Fibroblast of pulmonary artery (primary cell): ENCODE measurements at places on chromosomes 12 and 14.

- DNase-seq, result no peak
Measured at GRCh38 chr12:132379576-132379975, 50.2 kb upstream of the GALNT9 start.

DNA sequence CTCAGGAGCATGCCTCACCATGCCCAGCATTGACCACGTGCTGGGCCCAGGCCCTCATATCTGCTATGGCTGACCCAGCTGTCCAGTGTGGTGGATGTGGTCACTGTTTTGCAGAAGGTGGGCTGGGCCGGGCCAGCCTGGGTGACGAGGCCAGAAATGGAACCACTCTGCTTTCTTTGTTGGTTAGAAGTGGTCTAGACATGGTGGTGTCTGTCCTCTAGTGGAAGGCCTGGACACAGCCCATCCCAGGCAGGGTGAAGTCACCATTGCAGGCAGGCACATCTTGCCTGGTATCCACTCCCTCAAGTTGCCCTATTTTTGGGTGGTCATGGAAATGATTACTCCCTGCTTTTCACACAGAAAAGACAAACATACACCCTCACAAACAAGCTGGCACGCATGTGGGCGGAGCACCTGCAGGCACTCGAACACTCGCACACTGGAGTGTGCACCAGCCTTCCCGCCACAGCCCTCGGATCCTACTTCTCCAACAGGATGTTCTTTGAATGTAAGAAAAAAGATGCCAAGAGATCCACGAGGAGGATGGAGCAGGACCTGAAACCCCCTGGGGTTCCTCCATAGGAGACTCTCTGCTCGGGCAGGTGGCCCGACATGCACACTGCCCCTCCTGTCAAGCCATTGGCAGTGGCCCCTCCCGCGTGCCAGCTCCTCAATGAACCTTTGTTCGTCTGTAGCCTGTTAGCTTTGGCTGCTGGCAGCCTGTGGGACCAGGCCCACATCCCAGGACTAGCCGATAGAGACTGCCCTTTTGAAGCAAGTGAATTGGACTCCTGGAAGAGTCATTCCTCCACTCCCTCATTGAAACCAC is 38.4 kb downstream of the MLXIP start:
- no peak for DNase-seq

- DNase-seq, result peak; percentile 97
Measured at GRCh38 chr12:4030929-4031702, 157.9 kb upstream of the PARP11 start.

DNA sequence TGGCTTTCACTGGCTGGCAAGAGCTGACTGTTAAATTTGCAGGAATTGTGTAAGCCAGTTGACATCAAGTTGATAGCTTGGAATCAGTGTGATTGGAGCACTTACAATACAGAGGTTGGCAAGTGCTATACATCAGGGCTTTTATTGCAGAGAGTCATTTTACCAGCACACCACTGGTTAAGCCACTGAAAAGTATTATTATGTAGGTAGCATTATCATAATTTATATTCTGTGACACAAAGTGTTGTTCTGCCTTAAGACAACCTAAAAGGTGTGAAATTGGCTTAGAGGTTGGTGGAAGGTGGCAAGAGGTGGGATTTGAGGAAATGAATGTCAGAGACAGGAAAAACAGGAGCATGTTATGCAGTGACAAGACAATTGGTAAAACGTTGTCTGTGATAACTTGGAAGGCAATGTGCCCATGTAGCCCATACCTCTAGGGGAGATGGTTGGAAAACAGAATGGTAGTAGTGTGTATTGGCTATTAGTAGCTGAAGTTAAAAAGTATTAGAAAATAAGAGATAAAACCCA is 172.9 kb upstream of the PRICKLE1 start:
- DNase-seq, result no peak

DNA sequence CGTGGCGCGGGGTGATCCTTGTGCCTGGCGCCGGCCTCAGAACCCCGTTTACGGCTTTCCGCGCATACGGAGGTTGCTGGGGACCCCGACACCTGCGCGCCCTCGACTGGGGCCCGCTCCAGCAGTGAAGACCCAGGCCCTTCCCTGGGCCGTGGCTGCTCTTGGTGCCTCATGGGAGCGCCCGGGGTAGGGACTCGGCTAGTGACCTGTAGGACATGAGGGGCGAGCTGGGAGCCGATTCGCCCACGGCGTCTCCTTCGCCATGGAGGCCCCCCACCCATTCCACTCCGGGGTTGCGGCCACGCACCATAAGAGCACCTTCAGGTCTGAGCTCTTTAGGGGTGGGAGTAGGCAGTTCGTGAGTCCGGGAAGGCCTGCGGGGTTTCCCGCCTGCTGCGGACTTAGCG is 14.2 kb upstream of the PAX9 start:
- DNase-seq, result no peak

- peak; percentile 29 for DNase-seq
Measured at GRCh38 chr14:87873741-87874140, 119.2 kb downstream of the GALC start.

DNA sequence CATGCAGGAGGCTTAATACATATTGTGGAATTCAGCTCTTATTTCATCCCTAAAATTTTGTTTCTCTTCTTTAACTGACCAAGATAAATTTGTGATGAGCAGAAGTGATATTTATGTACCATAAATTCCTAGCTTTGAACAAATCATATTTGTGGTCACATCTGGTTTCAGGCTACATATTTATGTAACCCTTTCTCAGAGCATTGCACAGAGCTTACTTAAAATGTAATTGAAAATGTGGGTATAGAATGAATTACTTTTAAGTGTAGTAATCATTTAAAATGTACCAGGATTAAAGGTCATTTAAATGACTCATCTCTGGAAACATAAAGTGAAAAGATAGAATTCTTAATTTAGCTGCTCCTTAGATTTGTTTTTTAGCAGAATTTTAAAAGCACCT is 129.9 kb upstream of the FRMD6 start:
- DNase-seq, result peak; percentile 42

DNA sequence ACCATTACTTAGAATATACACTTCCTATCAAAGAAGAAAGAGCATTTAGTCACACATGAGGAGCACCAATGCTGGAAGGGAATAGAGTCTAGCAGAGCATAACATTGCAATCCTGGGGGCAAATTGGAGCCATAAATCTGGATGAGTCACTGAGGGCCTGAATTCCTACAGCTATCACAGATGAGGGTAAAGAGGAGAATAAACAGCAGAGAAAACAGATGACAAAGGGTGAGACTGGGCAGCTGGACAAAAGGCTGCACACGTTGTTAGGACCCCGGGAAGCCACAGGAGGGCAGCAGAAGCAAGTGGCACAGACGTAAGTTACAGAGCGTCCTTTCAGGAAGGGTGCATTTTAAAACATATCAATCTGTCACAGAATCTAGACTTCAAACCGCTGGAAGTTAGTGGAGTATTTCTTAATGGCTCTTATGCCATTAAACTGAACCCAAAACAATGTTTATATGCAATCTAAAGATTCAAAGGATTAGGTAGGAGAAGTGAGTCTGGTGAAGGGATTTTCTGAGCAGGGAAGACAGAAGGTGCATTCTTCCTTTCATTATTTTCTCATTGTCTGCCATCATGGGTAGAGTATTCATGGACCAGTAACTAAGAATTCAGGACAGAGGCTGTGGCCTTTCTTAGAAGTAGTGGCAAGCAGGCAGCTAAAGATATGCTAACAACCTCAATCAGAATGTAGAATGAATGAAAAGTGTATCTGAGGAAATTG is 159.8 kb upstream of the DAAM1 start:
- peak; percentile 90 for DNase-seq

- DNase-seq, result no peak
Measured at GRCh38 chr12:76711241-76711640, 52.7 kb upstream of the ZDHHC17 start.

GRCh38 chr12:113850309-113851056 is 115.6 kb downstream of the RBM19 start:
- peak; percentile 63 for DNase-seq

- peak; percentile 85 for DNase-seq
Measured at GRCh38 chr12:113403435-113404415, at the start of gene SDS. TSS of gene SDS (minus strand) at chr12:113403887. CDS start at chr12:113399708, 4,179 bp downstream.

GRCh38 chr12:11668611-11669010 is 19.1 kb downstream of the ETV6 start:
- no peak for DNase-seq

DNA sequence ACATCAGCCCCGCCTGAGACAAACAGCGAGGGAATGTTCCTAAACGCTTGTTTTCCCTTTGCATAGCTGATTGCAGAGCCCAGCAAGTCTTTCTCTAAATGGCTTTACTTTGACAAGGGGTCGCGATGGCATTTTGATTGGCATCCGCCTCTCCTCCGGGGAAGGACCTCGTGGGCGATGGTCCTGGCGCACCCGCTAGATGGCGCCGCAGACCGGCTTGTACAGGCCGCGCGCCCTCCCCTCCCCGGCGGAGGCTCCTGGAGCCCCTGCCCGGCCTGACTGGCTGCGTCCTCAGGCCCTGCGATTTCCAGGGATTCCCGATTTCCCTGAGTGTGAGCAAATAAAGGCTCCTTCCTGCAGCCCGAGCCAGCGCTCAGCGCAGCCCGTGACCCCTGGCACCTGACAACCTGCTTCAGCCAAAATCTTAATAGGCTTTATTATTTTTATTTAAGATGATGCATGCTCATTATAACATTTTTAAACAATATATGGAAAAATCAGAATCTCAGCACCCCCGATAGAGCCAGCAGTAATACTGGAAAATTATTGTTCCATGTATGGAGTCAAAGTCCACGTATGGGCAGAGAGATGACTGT is 468.3 kb downstream of the AACS start:
- no peak for DNase-seq

DNA sequence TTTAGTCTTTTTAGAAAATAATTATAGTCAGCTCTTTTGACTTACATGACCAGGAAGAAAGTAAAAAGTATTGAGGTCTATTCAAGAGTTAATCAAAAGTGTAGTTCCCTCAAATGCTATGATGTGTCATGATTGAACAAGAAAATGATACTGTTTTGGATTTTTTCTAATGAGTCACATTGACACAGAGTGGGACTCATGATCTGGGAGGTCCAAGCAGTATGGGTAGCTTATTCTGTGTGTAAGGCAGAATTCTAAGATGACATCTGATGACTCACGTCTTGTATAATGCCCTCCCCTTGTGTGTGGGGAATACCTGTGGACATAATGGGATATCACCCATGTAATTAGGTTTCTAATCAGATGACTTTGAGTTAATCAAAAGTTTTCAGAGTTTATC is 178.1 kb upstream of the DDHD1 start:
- peak; percentile 30 for DNase-seq

DNA sequence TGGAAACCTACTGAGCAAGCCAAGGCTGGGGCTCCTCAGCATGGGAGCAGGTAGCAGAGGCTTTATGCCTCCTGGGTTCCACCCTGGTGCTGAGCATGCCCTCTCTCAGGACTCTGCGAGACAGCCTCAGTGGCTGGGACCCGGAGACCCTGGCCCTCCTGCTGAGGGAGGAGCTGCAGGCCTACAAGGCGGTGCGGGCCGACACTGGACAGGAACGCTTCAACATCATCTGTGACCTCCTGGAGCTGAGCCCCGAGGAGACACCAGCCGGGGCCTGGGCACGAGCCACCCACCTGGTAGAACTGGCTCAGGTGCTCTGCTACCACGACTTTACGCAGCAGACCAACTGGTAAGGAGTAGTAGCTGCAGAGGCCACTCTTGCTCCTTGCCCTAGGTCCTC is 8.4 kb downstream of the ESPL1 start:
- DNase-seq, result no peak

GRCh38 chr12:54455760-54456469 is 17.5 kb downstream of the GTSF1 start:
- no peak for DNase-seq

- peak; percentile 69 for DNase-seq
Measured at GRCh38 chr12:91774434-91774921, 371.2 kb downstream of the BTG1 start.

DNA sequence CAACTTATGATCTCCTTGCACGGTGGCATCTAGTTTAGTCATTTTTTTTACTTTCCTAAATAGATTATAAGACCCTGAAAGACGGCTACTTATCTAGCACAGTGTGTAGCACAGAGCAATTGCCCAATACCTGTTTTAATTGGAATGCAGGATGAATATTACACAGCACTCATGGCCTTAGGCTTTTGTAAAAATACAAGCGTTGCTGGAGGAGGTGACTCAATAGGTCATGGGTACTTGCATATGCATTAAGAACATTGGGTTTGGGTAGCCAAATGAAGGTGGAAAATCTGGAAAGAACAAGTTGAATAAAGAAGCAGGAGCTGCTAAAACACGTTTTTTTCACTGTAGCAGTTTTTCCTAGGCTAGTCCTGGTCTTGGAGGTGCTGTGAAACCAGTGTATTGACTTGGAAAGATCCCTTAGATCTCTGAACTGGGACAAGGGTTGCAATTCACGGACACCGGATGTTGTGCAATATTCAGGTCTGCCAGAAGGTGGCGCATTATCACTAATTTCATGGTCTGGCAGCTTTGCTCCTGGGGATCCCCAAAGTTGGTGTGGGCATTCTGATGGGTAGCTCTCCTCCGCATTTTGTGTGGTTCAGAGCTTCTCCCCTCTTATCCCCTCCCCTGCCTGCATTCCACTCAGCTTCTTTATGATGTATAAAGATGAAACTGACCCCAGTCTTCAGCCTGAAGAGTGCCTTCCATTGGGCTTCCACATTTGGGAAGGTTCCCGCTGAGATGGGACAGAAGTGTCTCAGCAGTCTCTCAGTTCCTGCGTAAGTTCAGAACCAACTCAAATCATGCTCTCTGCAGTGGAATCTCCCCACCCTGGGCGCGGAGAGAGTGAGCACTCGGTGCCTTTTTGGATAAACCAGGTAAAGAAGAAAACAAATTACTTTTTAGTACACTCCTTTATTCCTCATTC is 278.3 kb downstream of the NRXN3 start:
- peak; percentile 2 for DNase-seq

DNA sequence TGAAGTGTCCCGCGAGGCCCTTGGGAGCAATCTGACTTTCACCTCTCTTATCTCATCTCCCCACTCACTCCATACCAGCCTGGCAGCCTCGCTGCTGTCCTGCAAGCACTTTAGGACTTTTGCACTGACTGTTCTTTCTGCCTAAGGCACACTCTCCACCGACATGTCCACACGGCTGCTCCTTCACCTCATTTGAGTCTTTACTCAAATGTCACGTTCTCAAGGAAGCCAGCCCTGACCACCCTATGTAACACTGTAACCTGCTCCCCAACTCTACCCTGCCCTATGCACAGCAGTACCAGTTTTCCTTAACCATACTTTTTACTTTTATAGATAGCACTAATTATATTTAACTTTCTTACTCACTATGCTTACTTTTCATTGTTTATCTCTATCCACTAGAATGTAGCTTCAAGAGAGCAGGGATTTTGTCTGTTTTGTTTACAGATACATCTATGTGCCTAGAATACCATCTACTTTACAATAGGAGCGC is 32.0 kb downstream of the PRKD1 start:
- no peak for DNase-seq

DNA sequence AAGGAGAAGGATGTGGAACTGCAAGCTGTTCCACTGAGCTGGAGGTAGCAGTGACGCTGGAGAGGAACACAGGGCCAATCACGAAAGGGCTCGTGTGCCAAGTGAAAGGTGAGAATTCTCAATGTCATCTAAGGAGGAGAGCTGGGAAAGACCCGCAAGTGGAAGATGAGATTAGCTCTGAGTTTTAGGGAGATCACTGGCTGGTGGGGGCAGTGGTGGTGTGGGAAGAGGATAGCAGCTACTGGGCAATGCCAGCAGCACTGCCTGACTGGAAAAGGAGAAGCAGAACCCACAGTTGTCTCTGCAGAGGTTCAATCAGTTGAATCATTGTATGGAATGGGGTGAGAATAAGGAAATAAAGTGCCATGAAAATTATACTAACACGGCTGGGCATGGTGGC is 27.8 kb downstream of the SLC25A47 start:
- DNase-seq, result no peak

- DNase-seq, result peak; percentile 89
Measured at GRCh38 chr12:55842681-55843429, at the start of gene MMP19. TSS of gene MMP19 (minus strand) at chr12:55842936. CDS start at chr12:55842830, 106 bp downstream.

- DNase-seq, result no peak
Measured at GRCh38 chr14:78363008-78363407, 192.8 kb downstream of the NRXN3 start.
